ENCODE measurements at places on chromosomes 12 and 14.

DNA sequence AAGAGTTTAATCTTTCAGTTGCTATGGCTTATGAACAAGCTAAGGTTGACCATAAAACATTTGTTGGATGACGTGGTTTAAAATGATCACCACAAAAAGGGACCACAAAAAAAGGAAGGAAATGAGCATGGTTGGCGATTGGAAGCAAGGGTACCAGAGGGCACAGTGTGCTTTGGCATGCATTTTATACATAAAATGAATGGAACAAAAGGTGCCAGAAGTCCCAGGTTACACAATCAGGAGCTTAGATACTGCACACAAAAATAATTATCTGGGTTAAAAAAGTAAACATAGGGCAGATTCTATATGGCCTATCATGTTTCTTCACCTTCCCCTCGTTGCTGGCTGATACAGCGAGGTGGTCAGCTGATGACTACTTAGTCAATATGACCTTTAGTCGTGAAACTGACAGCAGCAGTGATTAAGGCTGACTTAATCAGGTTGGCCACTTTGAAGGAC is 50.7 kb downstream of the ZC3H14 start:
- peak; percentile 83 for DNase-seq

DNA sequence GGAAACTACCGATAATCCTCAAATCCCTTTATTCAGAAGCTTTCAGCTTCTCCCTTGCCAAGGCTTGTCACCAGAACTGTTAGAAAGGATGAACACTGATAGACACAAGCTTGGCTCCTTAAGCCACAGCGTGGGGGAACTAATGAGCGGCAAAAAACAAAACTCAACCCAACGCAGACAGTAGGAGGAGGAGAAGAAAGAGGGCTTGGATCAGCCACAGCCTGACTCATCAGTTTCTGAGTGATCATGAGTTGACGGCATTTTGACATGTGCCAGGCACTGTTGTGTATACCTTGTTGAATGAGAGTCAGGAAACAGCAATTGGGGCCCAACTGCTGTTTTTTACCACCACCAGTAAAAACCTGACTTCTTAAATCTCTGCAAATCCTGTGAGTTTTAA is 23.7 kb downstream of the PLXNC1 start:
- DNase-seq: no peak

DNA sequence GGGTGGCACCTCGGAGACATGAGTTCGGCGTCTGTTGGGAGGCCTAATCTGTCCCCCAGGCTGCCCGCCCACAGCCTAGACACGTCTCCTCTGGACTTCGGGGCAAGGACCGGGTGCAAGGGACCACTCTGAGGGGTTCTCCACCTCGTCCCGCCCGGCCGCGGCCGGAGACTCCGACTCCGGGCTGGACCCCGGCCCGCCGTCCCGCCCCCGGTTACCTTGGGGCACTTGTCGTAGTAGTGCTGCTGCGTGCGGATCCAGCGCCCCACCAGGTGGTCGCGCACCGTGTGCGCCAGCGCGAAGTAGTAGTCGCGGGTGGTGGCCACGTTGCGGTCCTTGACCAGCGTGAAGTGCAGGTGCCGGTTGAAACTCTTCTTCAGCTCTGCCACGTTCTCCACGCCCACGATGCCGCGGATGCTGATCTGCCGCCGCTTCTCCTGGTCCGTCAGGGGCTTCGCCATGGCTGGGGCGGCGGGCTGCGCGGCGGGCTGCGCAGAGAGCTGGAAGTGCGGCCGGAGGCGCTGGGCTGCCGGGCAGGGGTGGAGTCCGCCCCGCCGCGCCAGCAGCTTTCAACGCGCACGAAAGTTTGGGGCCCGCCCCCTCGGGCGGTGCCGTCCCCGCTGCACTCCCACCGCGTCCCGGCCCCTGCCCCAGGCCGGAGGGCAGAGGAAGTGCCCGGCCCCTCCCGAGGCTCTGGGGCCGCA is at the start of gene PYGL:
Gene PYGL, minus strand, starts transcription at position 541 of the 704 bp plus-strand sequence. Its CDS starts 80 bp downstream, at position 461.
- DNase-seq: no peak

DNA sequence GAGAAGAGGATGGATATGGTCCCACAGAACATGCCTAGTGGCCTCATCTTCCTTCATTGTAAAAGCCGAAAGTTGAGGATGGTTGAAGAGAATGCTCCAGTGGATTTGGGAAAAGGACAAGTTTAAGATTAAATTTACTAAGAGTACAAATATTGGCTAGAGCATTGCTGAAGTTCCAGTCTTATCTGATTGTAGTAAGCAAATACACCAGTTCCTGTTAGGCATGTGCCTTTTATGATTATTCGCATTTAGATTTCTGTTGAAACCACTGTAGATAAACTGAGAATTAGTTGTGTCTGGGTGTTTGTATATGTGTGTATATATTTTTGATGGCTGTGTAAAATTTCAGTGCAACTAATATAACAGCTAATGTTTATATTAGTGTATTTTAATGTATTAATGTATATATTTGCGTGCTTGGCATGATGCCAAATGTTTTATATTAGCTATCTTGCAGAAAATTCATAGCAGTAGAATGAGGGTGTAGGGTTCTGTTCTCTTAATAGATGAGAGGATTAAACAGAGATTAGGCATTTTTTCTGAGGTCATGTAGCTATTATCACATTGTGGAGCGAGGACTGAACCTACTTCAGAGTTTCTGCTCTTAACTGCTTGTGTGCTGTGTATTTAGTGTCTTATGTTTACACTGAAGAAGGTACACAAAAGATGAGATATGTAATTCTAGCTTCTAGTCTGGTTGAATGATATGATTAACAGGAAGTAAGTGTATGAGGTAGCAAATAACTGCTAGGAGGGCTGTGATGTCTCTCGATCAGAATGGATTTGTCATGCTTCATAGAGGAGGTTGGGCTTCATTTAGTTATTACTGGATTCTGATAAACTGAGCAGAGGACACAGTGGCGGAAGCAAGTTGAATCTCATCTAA is 21.1 kb downstream of the FKBP3 start:
- DNase-seq: no peak

DNA sequence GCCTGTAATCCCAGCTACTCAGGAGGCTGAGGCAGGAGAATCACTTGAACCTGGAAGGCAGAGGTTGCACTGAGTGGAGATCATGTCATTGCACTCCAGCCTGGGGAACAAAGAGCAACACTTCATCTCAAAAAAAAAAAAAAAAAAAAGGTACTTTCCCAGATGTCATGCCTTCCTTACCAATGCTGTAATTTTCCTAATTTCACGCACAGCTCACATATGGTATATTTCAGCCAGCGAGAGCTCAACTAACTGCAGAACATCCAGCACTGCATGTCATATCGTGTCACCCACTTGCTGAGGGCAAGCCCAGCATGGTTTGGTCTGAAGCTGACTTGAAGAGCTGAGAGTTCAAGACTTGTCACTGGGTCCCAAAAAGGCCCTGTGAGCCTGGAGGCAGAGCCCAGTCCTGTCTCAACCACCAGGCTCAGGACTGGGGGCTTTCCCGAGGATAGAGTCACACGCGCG is 29.0 kb downstream of the NFKBIA start:
- no peak for DNase-seq

DNA sequence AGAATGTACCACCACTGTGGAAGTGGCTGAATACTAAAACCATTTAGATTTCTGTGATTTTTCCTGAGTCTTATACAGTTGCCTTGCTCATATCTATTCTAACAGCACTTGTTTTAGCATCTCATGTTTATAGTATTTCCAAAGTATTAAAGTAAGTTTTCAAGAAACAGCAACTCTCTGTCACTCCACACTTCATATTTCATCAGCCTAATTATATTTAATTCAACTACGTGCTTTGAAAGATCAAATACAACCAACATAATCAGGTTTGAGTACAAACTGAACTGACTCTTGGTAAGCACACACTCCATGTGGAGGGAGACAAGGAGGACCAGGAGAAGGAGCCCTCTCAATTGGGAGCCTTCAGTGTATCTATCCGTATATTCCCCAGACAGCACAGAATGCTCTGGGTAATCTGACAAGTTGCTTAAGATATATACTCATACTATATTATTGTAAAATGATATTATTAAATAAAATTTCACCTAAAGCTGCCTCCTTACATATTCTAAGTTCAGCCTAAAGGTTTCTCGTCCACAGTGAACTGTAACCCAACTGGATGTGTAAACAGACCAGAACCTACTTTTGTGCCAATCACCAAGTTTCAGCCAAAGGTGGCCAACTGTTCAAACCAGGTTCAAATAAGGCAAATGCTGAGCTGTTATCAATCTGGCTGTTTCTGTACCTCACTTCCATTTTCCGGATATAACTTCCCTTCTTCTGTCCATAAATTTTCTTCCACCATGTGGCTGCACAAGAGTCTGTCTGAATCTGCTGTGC is 105.0 kb upstream of the RASSF8 start:
- no peak for DNase-seq

- DNase-seq: peak; percentile 33
Observed at GRCh38 chr12:19288603-19289244, 150.6 kb upstream of the AEBP2 start.

DNA sequence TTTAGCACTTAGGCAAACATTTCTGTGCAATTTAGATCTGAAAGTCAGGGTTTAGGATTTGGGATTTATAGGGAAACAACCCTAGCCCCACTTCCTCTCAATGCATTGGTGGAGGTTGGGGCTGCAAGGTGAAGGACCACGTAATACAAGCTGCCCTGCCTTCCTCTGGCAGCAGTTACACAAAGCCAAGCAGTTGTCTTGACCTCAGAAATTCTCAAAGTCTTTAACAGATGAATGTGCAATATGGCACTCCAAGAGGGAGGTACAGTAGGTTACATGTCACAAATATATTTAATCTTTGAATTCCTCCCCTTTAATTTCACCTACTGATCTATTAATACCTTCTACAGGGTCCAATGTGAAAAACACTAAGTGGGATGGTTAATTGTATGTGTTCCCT is 23.9 kb downstream of the IFNG-AS1 start:
- DNase-seq: no peak

GRCh38 chr14:54594537-54594936 is 27.6 kb downstream of the SAMD4A start:
- no peak for DNase-seq

DNA sequence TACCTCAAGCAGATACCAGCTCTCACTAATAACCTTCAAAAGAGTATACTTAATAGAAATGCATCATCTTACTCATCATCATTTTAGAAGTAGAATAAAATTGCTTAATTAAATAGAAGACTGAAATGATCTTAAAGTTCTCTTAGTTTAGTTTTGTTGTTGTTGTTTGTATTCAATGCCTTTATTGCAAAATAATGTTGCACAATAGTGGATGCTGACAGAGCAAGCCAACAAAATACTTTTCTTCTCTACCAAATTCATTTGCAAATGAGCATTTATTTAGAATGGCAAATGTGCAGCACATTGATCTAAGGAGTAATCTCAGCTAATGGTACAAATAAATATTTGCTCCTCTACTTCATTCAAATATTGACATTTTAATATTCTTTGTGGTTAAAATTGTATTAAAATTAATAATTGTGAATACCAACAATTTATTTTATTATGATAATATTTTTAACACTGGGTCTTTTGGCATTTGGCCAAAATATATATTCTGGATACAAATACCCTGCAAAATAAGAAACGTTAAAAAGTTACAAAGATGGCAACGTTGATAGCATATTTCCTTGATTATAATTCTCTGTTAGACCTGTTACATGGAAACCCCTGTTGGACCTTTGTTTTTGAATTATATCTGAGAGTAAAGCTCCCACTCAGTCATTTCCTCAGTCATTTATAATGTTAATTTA is 496.1 kb downstream of the RERGL start:
- DNase-seq: no peak

GRCh38 chr12:43937947-43938346 is 102.1 kb downstream of the TMEM117 start:
- no peak for DNase-seq

GRCh38 chr14:93304771-93305170 is 28.1 kb downstream of the BTBD7 start:
- DNase-seq: no peak

DNA sequence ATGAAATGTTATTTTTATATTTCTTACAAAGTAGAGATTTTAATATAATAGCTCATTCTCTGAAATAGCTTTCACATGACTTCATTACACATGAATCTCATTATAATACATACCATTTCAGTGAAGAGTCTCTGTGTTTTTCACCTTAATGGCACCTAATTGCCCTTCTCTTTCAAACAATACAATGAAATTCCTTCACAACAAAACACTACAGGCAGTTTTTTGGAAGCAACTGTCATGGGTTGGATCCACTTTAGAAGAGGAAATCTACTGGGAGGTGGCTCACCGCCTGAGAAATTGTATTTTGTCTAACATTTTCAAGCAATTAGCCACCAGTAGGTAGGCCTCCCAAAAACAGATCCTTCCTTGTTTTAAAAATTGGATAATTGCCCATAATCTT is 40.3 kb upstream of the RGS6 start:
- no peak for DNase-seq

GRCh38 chr12:191541-191940 is 22.4 kb downstream of the SLC6A12 start:
- no peak for DNase-seq

DNA sequence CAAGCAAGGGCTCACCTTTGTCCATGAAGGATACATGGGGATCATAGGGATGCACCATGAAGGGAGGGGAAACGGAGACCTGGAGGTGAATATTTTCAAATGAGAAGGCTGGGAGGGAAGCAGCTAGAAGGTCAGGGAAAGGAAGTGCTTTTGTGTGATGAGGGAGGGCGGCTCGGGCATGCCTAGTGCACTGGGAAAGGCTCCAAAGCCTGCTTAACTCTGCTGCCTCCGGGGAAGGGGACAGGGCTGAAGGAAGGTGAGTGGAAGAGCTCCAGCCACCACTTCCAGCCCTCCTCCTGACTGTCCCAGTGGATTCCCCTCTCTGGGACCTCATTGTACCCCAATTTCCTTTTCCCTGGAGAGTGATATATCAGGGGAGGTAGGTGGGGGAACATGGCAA is 149.4 kb upstream of the PRMT8 start:
- DNase-seq: no peak

- no peak for DNase-seq
Observed at GRCh38 chr12:96359328-96359727, 40.9 kb downstream of the CDK17 start.

DNA sequence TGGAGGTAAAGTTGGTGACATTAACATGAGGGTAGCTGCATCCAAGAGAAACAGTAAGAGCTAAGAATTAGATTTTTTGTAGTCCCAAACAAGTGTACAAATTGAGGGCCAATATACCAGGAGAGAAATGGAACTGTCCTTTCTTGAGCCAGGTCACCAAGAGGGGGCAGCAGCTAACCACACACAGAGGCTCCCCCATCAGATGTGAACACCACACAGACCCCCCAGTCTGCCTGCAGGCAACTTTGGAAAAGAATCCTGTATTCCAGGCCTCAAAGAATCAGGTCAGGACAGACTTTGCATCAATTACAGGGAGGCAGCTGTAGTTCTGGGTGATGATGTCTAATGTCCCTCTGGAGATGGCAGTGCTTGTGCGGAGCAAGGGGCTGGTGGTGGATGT is 77.9 kb downstream of the SPTB start:
- DNase-seq: no peak

Measured in astrocyte of the cerebellum (primary cell).